ENCODE measurements at places on chromosomes 16 and 17.

GRCh38 chr17:75638893-75639292, 5.7 kb downstream of the SMIM5 start:
- DNase-seq = no peak

- DNase-seq = no peak
These were observed 33.3 kb downstream of the STAT5A start for GRCh38 chr17:42321555-42321954.

DNA sequence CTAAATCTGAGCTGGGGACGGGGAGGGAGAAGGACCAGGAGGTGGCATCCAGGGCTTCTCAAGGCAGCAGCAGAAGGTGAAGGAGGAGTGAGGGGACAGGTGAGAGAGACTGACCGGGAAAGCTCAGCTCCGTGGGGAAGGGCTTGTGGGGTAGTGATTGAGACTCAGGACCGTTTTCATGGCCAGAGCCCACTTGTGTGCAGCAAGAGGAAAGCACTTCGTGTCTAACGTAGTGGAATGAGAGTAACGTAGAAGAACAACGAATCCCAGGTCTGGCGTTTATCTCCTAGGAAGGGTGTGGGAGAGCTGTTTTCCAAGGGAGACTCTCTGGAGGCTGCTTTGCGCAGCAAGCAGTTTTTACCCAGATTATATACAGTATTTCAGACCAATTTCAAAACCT, 1.3 kb upstream of the CDH3 start:
- no peak for DNase-seq

GRCh38 chr17:74957935-74958740, 14.4 kb downstream of the HID1 start:
- peak; percentile 59 for DNase-seq

Data from prostate gland (tissue), 2 donors.